Fibroblast of skin of abdomen (primary cell): ENCODE measurements at places on chromosomes 6 and 20.

DNA sequence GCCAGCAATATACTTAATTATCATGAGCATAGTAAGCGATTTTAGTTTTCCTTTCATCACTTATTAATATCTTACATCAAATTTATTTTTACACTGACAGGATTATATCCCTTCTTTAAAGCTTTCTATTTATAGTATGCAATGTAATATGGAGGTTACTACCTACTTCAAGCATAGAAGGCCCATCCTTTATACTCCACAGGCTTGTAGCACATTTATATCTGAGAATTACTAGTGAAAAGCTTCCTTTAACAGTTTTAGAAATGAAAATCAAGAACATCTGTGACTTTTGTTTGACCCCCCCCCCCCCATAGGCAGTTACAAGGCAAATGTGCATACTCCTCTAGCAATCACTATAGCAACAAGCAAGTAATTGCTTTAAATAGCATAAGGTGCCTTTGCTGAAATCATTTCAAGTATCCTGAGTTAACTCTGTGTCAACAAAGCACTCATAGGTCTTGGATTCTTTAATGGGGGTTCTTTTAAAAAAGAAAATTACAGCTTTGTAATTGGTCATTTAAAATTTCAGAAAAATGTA, 917.7 kb downstream of the PHF3 start:
- no peak for DNase-seq

- DNase-seq: no peak
Observed at GRCh38 chr6:111430605-111431376, 52.2 kb downstream of the REV3L start.

- DNase-seq: no peak
Observed at GRCh38 chr20:44807684-44808056, 2.7 kb downstream of the RIMS4 start.

DNA sequence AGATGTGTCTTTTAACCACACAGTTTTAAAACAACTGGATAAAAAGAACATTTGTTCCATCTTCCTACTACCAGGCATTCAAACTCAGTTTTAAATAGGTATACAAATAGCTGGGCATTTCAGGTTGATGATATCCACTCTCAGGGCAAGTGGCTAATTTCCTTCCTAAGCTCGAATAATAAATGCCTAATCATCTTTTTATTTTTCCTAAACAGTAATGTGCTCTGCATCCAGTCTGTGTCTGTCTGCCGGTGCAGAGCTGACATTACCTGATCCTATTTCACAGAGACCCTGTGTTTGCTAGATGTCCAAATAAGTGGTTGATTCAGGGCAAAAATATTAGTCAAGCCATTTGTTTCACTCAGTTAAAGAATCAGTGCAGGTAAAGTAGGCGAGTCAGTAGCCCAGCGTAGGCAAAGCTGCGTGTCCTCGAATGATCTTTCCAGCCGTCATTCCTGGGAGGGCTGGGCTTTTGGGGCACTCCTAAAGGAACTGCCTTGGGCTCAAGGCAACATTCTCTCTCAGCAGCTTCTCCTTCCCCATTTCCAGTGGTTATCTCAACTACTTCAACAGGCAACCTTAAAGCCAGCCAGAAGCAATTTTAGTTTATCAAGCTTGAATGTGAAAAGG, 74.2 kb upstream of the BMP2 start:
- no peak for DNase-seq
